ENCODE measurements at places on chromosomes 2 and 18.
A peak's percentile ranks its signal among the peaks of the same experiment; 100 is the strongest.

DNA sequence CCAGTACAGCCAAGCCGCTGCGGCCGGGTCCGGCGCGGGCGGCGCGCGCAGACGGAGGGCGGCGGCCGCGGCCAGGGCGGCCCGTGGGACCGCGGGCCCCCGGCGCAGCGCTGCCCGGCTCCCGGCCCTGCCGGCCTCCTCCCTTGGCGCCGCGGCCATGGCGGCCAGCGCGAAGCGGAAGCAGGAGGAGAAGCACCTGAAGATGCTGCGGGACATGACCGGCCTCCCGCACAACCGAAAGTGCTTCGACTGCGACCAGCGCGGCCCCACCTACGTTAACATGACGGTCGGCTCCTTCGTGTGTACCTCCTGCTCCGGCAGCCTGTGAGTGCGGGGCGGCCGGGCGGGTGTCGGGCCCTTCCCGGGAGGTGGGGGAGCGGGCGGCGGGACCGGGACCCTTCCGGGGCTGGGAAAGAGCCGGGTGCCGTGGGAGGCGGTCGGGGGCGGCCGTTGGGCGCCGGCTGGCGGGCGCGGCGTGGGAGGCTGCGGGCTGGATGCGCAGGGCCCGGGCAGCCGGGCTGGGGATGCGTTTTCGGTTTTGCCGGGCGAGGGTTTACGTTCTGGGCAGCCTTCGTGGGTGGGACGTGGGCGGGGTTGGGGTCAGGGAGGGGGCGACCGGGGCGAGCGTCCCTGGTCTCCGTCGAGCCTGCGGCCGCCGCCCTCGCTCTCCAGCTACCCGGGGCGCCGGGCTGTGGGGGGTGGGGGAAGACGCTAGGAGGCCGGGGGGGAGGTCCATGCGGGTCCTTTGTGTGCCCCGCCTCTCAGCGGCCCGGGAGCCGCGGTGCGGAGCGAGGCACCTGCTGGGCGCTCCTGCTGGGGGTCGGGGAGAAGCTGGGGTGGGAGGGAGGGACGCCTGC is 537 bp downstream of the AGFG1 start:
- no peak for DNase-seq

DNA sequence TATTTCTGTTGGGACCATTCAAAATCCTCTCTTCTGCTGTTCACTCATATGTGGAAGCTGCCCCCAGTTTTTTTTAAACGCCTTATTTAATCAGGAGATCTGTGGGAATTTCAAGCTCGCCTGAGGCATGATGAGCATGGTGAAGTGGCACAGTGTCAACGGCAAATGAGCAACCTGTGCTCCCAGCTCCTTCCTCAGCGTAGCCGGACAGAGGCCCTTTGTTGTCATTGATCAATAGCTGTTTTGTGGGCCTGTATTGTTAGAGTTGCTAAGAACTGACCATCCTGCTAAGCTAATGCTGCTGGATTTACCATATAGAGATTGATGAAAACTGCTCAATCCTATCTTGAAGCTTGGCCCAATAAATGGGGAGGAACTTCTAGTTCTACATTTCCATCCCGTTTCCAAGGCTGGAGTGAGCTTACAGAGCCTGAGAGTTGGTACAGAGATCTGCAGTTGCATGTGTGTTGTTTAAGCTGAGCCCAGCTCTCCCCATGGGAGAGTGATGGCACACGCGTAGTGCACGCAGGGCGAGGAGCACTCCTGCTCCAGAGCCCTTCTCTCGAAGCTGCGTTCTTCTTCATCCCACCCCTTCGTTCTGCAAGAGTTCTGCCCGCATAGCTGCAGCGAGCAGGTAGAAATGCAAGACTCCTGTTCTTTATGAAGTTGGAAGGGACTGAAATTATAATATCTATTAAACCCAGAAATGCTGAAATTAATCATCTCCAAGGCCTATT is 108.8 kb downstream of the RTN4 start:
- DNase-seq: no peak

- DNase-seq: no peak
Observed at GRCh38 chr2:35503738-35504199, 851.8 kb upstream of the CRIM1 start.

GRCh38 chr2:119417908-119418307 is 13.7 kb upstream of the TMEM37 start:
- no peak for DNase-seq

DNA sequence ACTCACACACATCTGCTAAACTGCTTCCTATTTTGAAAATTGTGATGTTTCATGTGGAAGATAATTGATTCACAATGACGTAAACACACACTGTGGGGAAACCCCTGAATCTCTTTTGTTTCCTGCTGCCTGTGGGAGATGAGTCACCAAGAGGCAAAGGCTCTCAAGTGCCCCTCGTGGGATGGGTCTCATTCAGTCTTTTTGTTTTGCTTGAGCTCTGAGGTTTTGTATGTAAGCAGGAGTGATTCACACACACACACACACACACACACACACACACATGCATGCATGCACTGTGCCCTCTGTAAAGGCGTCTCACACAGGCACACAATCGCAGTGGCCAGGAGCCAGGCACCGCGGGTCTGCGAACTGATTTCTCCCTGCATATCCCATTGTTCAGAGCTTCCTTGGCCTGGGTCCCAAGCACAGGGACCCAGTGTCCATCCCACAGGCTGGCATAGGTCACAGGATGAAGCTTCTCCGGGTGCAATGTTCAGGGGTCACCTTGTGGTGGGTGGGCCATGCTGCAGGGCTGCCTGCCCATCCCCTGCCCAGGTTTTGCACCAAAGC is 12.1 kb upstream of the ARHGEF4 start:
- DNase-seq: peak; percentile 61

DNA sequence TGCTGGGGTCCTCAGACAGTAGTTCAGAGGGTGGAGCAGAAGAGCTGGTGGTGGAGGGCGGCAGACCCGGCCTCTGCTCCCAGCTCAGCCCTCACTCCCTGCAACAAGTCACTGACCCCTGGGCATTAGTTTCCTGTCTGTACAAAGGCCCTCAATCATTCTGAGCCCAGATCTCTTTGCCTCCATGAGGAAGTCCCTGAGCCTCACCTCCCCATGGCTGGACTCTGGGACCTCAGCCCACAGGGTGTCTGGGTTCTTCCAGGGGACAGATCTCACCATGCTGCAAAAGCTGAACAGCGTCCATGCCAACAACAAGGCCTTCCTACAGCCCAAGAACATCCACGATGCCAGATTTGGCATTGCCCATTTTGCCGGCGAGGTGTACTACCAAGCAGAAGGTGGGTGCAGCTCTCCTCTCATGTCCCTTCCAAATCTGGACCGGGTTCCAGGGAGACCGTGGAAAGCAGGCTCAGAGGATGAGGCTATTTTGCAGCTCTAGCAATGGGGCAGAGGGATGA is 49.1 kb downstream of the MYO7B start:
- no peak for DNase-seq

GRCh38 chr2:102000813-102001766 is 9.3 kb downstream of the IL1R2 start:
- DNase-seq: no peak

GRCh38 chr2:43325107-43325811 is 98.9 kb upstream of the ZFP36L2 start:
- no peak for DNase-seq

GRCh38 chr2:85195956-85196355 is 62.8 kb downstream of the TCF7L1 start:
- no peak for DNase-seq

- peak; percentile 98 for DNase-seq
Observed at GRCh38 chr2:176516051-176516602, 246.9 kb downstream of the MTX2 start.

GRCh38 chr2:84085562-84085961 is 373.5 kb downstream of the SUCLG1 start:
- DNase-seq: no peak

GRCh38 chr2:55106148-55106547 is 55.9 kb upstream of the RTN4 start:
- no peak for DNase-seq

GRCh38 chr2:183068561-183068960 is 10.0 kb upstream of the DUSP19 start:
- no peak for DNase-seq

DNA sequence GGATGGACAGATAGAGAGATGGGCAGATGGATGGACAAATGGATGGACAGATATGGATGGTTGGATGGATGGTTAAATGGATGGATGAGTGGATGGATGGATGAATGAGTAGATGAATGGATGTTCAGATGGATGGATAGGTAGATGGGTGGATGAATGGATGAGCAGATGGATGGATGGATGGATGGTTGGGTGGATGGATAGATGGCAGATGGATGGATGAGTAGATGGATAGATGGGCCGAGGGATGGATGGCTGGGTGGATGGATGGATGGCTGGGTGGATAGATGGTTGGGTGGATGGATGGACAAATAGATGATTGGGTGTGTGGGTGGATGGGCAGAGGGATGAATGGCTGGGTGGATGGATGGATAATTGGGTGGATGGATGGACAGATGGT is 98.9 kb upstream of the OTOS start:
- DNase-seq: no peak

GRCh38 chr2:152303951-152304350 is 31.0 kb upstream of the FMNL2 start:
- no peak for DNase-seq

- peak; percentile 44 for DNase-seq
Observed at GRCh38 chr18:45687621-45688020, 36.4 kb upstream of the SLC14A1 start.

GRCh38 chr18:24539866-24540617 is 79.6 kb downstream of the HRH4 start:
- no peak for DNase-seq

DNA sequence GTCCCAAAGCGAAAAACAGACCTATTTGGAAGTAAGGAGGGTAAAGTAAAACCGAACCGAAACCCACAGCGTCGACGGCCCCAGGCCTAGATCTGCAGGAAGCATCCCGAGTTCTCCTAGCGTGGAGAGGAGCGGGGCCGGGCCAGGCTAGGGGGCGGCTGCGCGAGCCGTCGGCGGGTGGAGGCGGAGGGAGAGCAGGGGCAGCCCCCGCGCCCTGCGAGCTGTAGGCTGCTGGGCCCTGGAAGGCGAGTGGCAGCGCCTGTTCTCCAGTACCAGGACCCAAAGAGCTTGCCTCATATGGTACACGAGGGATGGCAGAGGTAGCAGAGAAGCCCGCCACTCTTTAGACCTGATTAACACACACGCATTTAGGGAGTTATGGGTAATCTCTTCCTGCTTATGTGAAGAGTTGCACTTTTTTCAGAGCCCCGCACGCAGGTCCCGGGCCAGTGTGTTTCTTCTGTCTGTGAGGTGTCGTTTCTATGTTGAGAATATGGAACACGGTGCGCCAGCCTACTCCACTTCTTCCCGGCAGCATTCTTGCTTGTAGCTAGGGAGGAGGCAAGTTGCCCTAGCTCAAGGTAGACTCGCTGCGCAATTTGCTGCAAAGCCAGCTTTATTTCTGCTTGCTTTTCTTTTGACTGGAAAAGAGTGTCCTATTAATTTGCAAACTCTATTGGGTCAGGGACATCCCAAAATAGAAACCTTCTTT is 71.1 kb downstream of the ARHGEF33 start:
- no peak for DNase-seq

DNA sequence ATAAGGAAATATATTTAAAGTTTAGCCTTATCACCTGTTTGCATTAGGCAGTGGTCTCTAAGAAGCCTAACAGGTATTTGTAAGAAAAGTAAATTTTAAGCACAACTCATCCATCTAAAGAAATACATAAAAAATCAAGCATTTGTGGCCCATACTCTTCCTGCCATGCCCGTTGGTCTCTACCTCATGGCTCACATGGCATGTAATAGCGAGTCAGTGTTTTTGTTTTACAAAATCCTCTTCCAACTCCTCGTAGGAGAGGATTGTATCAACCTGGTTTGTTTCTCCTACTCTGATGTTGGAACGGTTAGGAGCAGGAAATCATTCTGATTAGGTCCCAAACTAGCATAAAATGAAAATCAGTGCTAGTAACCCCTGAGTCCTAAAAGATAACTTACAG is 91.8 kb downstream of the FMNL2 start:
- DNase-seq: no peak

- DNase-seq: no peak
Observed at GRCh38 chr18:7020995-7021777, 96.4 kb downstream of the LAMA1 start.

DNA sequence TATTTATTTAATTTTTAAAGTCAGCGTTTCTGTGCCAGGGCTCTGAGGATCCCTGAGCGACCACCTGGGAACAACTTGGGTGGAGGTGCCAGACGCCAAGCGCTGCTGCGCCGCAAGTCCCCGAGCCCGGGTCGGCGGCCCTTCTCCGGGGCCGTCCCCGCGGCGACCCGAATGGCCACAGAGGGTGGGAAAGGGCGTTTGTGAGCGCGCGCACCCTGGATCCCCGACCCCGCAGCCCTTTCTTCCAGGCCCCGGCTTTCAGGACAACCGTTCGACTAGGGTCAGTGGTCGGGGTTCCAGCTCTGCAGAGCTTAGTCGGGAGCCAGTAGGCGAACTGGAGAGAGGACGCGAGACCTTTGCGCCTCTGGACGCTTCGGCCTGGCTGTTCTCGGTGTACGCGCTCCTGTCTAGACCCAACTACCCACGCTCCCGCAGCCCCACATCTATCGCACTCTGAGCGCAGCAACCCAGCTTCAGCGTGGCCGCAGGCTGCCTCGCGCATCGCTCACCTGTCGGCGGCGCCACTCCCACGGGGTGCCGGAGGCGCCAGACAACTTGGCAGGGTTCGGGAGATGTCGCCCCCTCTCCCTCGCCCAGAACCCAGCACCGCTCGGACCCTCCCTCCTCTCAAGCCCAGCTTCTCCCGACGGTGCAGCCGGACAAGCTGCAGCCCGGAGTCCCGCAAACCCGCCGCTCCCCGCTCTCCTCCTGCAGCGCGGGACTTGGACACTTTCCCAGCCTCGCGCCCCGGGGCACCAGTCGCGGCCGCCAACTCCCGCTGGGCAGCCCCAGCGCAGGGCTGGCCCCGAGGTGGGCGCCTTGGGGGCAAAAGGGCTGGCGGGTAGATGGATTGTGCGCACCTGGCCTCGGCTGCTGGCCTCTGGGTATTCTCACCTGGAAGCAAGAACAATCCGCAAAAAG is 758 bp downstream of the LYPD1 start:
- DNase-seq: no peak

DNA sequence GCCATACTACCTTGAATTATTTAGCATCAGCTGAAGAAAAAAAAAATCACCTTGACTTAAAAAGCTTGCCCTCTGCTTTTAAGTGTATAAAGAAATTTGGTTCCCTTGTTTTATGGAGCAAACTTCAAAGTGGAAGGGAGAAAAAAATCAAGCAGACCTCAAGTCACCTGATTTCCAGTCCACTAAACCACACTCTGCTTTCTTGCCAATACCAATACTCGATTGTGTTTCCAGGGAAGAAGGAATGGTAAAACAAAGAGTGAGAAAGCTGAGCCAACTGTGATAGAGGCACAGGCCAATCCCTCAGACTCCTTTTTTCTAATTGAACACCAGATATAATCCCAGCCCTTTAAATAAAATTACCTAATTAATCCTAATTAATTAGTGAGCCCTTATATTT is 587.3 kb downstream of the ARHGAP15 start:
- no peak for DNase-seq

- DNase-seq: no peak
Observed at GRCh38 chr2:11907190-11907589, 160.8 kb downstream of the LPIN1 start.

- DNase-seq: no peak
Observed at GRCh38 chr2:73238976-73239375, 4.9 kb downstream of the CCT7 start.
